Uterus (tissue), 4 donors: ENCODE measurements at places on chromosomes 3 and 15. TPM values are rescaled to one million over a fixed set of nuclear protein-coding genes. Genes with fewer than 3 reads are reported as not detected.

GOLGA8S gene
- total RNA-seq, result not detected

NDUFB4 gene
- total RNA-seq, result 203 TPM

GSK3B gene
- total RNA-seq, result 37.7 TPM

DUOXA2 gene
- total RNA-seq, result not detected

SLC22A14 gene
- total RNA-seq, result not detected
